Stimulated activated CD4-positive, alpha-beta T cell treated with anti-CD3 and anti-CD28 coated beads, Interleukin-2, amount 100 ng/mL, for 24 hours (primary cell): ENCODE measurements at places on chromosomes 6 and 20.

GRCh38 chr6:41757931-41758640 is 10.9 kb upstream of the PGC start:
- no peak for DNase-seq

GRCh38 chr6:137473598-137473997 is 20.6 kb downstream of the OLIG3 start:
- no peak for DNase-seq

DNA sequence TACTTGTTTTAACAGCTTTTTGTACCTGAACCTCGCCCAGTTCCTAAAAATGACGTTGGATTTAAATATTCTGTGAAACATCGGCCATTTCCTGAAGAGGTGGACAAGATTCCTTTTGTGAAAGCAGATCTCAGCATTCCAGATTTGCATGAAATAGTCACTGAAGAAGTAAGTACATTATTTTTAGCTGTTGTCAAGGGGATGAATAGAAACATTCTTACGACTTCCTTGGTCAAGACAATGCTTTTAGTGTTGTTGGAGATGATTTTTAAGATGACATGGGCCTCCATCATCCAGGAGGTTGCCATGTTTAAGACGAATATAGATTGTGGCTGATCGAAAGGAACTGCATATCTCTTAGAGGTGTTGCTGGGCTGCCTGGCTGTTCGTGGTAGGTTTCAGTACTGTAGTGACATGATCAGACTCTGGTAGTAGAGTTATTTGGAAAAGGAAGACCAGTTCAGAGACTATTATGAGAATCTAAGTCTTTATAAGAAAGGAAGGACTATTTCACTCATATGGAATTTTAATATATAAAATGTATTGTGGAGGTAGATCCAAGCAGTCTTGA is 29.9 kb upstream of the ADIG start:
- DNase-seq = no peak

GRCh38 chr6:84017709-84018452 is 15.7 kb upstream of the MRAP2 start:
- no peak for DNase-seq

DNA sequence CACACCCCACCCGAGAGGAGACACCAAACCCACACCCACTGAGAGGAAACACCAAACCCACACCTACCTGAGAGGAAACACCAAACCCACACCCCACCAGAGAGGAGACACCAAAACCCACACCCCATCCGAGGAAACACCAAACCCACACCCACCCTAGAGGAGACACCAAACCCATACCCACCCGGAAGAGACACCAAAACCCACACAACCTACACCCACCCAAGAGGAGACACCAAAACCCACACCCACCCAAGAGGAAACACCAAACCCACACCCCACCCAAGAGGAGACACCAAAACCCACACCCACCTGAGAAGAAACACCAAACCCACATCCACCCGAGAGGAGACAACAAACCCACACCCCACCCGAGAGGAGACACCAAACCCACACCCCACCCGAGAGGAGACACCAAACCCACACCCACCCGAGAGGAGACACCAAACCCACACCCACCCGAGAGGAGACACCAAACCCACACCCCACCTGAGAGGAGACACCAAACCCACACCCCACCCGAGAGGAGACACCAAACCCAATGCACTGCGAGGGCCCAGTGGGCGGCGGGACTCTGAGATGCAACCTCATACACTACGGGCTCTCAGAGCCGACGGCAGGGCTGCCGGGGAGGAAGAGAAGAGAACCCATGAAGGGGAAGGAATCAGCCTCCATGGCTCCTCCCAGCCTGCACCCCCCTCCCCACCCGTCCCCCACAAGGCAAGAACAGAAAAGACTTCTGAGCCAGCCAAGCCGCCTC is 83.3 kb downstream of the TAF4 start:
- no peak for DNase-seq
